ENCODE measurements at places on chromosomes 2 and 18.
A peak's percentile ranks its signal among the peaks of the same experiment; 100 is the strongest.

DNA sequence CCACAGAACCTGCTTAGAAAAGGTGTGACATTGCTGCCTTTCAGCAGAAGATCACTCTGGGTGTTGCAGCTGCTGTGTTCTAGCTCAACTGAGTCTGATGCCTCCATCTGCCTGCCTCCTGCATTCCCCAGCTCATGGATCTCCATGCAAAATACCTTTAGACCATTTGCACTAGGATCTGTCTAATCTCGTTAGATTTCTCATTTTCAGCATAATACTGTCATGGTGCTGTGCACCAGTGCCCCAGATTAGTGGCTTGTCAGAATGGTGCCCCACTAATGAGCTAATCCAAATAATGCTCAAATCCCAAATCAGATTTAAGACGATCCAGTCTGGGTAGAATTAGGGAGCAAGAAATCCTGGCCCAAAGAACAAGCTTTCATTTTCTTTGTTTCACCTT lies 284.4 kb upstream of the PARD3B start:
- no peak for DNase-seq

GRCh38 chr2:188320861-188321260 lies 29.2 kb downstream of the GULP1 start:
- no peak for DNase-seq

DNA sequence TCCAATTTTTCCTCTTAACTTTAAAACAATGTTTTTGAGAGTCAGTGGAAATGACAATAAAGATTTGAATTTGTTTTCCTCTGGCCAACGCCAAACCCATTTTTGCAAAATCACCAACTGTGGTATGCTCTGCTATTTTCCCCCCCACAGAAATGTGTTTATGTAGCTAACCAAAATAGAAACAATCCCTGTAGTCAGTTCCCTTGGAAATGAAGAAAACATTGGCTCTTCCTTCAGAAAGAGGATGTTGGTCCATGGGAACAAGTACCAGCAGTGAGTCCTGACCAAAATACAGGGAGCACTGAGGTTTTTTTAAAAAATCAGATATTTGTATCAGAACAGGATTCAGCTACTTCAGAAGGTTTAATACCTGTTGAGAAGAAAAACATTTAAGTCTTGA lies 65.3 kb downstream of the SLC40A1 start:
- DNase-seq: no peak

DNA sequence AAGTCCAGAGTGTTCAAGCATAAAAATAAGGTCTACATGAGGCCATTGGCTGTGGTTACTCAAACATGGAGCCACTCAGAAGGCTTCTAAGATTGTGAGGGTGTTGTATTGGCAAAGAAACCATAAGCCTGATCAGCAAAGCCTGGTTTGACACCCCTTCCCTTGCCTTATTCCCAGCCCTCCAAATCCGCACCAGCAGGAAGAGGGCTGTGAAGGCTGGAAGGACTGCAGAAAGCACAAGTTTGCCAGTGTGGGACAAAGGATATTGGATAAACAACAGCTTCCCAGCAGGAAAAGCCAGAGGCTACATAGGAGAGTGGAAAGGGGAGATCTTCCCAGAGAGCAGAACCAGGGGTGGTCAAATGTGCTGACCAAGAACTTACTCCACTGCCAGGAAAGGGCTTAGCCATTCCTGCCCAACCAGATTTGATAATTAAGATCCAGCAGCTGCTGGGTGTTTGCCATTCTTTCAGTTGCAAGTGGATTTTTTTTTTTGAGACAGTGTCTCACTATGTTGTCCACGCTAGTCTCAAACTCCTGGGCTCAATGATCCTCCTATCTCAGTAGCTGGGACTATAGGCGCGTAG lies 1.5 kb upstream of the PRKAG3 start:
- no peak for DNase-seq

DNA sequence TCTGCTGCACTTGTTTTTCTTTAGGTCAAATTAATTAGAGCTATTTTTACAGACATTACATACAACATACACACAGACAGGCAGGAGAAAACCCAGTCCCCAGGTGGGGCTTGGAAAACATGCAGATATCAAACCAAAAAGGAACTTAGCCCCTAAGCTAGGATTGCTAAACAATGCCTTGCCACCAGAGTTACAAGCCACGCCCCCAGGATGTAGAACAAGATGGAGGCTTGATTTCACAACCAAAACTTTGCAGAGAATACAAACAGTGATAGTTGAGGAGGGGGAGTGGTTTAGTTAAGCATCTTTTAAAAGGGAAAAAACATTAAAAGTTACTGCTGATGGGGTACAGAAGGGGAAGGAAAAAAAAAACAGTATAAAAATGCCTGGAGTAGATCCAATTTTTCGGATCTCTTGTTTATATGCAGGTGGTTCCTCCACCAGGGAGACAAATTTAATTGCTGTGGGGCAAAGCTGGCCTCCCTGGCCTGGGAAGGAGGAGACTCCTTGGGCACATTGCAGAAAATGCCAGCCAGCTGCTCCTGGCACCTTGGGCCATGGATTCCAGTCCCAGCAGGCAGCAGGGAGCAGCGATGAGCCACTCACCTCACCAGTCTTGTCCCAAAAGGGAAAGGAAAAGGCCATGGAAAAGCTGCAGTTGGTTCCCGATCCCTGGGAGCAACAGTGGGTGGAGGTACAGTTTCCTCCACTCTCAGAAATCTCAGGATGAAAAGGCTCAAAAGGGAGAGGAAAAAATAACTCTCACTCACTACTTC lies 348.4 kb upstream of the REG3G start:
- DNase-seq: no peak

GRCh38 chr18:35856178-35856577 lies 116.3 kb upstream of the RMP24 start:
- DNase-seq: no peak

GRCh38 chr2:33406622-33407021 lies 69.8 kb upstream of the RASGRP3 start:
- no peak for DNase-seq

DNA sequence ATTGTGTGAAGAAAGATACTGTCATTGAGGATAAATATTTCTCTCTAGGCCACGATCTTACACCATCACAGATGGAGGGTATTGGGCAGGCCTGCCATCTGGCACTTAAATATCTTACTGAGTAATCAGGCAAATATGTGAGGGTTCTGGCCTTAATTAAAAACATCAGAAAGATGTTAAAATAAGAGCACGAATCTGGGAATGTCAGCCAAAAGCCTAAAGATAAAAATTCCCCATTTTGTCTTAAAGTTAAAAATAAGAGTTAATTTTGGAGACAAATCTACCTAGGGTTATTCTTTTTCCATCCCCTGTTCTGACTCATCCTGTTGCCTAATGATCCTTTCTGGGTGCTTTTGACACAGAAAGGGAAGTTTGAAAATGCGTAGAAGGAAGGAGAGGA lies 121.0 kb downstream of the SUCLG1 start:
- DNase-seq: no peak

- no peak for DNase-seq
Observed at GRCh38 chr18:31156821-31157763, 5.6 kb downstream of the DSC1 start.

DNA sequence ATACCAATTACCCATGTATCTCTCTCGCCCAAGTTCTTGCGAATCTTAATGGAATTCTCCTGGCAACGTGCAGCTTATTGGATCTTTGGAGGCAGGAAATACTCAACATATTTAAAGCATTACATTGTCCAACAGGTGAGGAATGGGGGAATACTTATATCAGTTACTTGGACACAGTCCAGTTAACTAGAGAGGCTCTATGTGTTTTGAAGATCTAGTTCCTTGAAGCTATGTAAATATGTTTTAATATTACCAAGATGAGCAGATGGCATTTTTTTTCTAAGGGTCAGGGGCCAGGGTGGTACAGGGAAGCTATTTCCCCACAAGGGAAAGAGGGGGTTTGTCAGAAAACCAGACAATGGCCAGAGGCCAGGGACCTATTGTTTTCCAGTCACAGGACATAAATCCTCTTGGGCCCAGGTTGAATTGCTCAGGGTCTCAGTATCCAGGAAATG lies 26.8 kb upstream of the MC5R start:
- no peak for DNase-seq

GRCh38 chr18:22314420-22314819 lies 103.3 kb downstream of the CTAGE1 start:
- no peak for DNase-seq

GRCh38 chr2:71736091-71736861 lies 282.9 kb downstream of the DYSF start:
- DNase-seq: no peak

DNA sequence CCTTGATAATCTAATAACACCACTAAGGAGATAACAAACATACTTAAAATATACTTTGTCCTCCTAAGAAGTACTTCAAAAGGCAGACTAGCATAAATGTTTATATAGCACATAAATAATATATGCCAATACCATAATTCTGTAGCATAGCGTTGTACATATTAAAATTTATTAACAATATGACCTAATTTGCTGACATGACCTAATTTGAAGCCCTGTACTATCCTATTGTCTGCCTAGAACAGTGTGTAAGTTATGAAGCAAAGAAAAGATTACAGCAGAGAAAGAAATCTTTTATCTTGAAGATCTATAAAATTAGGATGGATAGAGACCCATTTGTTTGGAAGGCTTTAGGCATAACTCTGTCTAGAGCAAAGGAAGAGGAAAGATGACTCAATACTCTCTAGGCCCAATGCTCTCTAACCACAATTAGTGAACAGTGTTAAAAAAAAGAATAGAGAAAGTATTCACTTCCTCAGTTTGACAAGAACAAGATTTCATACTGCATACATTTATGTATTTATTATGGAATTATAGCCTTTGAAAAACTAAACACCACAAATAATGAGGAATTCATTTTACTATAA lies 231.3 kb downstream of the ZRANB3 start:
- DNase-seq: no peak

GRCh38 chr2:133345638-133346037 lies 222.6 kb downstream of the NCKAP5 start:
- no peak for DNase-seq

- DNase-seq: no peak
Observed at GRCh38 chr2:73053316-73054114, 18.0 kb downstream of the SFXN5 start.

DNA sequence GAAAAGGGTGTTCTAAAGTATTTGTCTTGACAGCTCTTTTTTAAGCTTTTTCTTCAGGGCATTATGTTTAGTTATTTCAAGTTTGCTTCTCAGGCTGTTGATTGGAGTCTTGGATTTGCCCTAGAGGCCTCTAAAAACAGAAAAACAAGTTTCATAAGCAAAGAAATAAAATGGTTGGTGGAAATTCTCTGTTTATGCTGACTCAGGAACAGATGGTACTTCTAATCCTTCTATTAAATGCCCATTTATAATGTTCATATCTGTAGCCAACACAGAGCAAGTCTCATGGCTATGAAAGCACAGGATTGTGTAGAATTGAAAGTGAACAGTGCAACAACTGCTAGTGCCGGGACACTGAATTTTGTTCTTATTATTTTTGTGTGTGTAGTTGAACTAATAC lies 60.4 kb downstream of the KCNJ3 start:
- DNase-seq: no peak

DNA sequence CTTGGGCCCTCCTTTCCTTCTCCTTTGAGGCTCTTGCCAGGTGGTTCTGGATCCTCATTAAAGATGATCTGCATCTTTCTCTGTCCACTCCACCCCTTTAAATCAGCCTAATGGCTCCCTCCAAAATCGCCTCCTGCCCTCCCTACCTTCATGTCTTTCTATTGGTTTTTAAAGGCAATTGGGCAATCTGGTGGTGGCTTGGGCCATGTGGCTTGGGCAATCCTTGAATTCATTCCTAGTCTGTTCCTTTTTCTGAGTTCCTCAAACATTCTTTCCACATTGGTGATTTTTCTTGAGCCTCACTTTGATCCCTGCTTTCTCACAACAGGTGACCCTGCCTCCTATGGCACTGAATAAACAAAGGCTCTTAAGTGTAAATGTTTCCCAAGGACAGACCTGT lies 266.2 kb upstream of the REV1 start:
- DNase-seq: no peak

DNA sequence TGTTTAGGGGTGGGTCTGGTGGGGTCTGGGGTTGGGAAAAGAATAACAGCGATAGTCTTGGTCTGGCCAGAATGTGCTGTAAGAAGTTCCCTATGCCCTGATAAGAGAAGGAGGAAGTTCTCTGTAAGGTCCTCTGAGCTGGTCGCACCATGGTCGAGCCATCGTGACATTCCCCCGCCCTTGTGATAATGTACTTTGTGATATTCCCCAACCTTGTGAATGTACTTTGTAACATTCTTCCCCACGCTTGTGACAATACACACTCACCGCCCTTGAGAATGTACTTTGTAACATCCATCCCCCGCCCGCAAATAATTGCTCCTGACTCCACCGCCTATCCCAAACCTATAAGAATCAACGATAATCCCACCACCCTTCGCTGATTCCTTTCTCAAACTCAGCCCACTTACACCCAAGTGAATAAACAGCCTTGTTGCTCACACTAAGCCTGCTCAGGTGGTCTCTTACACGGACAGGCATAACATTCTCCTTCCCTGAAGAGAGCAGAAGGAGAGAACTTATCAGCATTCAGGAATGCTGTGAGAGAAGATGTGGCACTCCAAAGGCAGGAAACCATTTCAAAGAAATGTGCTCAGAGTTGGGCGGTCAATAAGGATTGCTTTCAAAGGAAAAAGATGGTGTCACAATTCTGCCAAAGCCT lies 17.8 kb upstream of the DUSP19 start:
- DNase-seq: no peak

- DNase-seq: no peak
Observed at GRCh38 chr18:24850532-24850931, 390.1 kb downstream of the HRH4 start.

DNA sequence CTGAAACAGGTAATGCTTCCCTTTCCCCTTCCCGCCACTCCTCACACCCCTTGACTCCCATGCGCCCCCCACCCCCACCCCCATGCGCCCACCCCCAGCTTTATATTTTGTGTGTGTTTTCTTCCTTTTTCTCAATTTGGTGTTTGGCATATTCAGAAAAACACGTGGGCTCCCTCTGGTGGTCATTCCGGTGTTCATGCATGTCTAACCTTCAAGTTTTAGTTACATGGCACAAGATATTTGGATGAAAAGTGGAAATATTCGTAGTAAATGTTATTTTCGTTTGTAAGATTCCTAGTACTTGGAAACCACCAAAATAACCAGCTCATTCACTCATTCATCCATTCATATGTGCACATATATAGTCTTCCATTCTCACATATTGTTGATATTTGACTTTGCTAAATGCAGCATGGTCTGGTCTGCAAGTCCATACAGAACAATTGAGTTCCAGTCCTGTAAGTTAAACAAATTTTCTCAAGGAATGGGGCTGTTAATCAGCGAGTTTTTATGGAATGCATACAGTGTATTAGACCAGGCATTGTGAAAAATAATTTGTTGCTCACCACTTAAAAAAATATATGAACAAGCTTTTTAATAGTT lies 143.6 kb upstream of the MAP3K20 start:
- DNase-seq: peak; percentile 53

DNA sequence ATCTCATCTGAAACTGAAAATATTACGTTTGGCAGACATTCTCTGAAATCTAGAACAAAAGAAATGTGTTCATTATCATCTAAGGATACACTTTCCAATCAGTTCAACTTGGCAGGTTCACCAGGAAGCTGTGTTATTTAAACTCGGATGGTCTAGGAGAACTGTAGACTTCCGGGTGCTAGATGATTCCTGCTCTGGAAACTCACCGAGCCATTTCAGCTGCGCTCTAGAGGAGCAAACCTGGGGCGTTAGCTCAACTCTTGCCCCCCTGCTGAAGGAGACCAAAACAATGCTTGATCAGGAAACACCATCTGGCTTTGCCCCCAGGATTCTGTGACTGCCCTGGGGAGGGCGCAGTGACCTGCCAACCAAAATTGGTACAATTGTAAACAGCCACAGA lies 22.9 kb downstream of the MLPH start:
- DNase-seq: no peak
